ENCODE measurements at places on chromosomes 6 and 20.

DNA sequence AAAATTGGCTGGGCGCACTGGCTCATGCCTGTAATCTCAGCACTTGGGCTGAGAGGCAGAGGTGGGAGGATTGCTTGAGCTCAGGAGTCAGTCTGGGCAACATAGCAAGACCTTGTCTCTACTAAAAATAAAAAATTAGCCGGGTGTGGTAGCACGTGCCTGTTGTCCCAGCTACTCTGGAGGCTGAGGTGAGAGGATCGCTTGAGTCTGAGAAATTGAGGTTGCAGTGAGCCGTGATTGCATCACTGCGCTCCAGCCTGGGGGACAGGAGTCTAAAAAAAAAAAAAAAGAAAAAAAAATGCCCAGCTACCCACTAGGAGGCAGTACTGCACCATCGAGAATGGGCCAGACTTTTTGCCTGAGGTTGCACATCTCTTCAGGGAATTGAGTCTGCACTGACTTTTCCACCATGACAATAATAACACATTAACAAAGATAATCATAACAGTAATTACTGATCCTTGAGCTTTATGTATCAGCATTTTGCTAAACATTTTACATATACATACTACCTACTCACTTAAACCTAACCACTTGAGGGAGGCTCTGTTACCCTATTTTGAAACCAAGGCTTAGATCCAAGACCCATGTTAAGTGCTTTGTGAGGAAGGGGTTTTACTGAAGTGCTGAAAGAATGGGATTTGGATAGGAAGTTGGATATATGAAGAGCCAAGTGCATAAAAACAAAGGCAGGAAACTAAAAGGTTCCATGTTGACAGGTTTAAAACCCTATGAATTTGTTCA, 21.0 kb downstream of the SRSF3 start:
- DNase-seq: no peak

DNA sequence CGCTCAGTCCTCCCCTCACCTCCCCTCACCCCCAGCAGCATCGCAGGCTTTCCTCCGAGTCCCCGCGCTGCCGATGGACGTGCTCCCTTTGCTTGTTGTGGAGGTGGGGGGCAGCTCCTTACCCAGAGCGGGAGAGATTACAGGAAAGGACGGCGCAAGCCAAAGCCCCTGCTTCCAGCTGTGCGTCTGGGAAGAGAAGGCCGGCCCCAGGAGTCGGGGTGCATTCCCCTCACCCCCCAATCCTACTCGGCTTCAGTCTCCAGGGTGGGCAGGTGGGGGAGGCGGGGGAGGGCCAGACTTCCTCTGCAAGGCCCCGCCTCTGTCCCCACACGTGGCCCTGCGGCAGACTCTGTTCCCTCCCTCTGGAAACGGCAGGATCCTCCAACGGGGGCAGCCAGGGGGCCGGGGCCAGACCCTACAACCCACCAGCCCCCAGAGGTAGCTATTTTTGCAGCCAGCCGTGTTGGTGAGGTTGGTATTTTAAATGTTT, 43.6 kb downstream of the NTSR1 start:
- DNase-seq: no peak

- DNase-seq: no peak
Observed at GRCh38 chr6:156350337-156350736, 426.8 kb upstream of the ARID1B start.

DNA sequence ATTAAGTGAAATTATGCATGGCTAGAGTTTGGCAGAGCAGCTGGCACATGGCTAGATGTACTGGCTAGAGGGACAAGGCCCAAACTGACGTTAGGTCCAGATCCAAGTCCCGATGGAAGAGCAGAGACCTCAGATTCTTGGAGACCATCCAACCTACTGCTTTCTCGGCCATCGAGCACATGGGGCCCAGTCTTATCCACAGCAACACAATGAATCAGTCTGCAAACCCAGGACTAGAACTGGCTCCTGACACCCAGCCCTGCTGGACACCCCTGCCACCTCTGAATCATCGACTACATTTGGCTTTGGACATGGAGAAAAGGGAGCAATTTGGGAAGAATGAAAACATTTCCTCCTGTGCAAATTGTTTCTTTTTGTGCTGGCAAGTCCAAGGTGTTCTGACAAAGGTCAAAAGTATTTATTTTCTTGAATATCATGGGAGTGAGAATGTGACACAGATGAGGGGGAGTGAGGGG, 23.9 kb upstream of the YWHAB start:
- no peak for DNase-seq

GRCh38 chr20:45459606-45460005, 9.9 kb upstream of the WFDC2 start:
- DNase-seq: no peak

DNA sequence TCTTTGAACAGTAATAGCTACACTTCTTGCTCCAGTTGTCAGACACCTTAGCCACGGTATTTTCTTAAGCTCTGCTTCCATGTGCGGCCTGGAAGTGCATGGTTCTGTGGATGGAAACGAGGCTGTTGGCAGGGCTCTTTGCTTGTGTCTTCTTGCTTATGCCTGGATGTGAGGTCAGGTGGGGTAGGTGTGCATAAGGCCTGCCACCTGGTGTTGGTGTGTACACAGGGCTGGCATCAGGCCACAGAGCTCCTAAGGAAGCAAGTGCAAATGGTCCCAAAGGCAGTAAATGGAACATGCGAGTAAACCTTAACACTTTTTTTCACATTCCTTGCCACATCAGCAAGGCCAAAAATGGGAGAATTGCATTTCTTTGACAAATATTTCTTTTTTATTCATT, 158.1 kb upstream of the GMDS start:
- no peak for DNase-seq

DNA sequence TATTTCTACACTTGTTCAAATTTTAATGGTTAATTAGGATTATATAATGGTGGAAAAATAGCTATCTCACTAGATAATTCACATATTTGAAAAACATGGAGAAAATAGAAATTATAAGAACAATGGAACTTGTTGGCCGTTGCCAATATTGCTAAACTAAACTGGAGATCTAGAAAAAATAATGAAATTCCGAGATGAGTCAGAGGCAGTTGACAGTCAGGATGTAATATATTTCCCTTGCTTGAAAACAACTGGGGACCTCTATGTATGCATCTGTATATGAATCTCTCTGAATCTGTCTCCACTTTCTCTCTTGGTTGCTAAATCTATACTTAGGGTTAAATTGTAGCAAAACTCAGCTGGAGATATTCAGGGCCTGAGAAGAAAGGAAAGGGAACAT, 1108.2 kb upstream of the GJE1 start:
- DNase-seq: no peak

DNA sequence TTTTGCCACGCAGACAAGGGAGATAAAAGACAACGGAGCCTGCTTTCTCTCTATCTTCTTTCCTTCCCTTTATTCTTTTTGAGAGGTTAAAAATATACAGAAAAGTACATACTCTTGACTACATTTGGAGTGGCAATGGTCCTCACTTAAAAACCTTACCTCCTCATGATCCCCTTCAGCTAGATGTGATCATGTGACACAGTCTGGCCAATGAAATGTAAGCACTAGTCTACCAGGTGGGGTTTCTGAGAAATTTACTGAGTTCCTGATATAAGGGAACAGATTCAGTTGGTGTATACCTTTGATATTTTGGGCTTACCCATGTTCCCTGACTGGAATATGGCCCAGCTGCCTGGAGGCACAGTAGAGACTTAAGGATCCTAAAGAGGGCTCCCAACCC, 165.5 kb upstream of the BEND3 start:
- no peak for DNase-seq

DNA sequence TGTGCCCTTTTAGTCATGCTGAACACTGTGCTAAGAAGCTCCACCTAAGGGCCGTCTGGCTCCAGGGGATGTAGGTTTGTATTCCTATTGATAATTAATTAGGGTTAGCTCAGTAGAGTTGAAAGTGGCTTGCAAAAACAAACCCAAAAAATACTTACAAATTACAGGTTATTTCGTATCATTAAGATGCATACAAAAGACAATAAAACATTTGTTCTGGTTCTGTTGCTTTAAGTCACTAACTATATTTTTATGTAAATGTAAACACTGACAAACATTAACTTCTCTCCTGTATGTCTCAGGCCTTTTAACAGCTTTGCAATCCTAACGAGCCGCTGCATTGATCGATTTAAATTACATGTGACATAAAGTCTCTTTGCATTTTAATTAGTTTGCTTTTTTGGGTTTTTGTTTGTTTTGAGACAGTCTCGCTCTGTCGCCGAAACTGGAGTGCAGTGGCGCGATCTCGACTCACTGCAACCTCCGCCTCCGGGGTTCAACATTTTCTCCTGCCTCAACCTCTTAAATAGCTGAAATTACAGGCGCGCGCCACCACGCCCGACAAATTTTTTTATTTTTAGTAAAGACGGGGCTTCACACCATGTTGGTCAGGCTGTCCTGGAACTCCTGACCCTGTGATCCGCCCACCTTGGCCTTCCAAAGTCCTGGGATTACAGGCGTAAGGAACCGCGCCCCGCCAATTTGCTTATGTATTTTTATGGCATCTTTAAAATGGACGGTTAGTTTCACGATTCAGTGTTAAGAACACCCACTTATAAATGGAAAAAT, 110.9 kb downstream of the HFE start:
- no peak for DNase-seq

GRCh38 chr6:41939176-41939847, 2.3 kb downstream of the CCND3 start:
- peak; percentile 15 for DNase-seq

- no peak for DNase-seq
Observed at GRCh38 chr6:115902436-115902835, 158.3 kb downstream of the FRK start.

DNA sequence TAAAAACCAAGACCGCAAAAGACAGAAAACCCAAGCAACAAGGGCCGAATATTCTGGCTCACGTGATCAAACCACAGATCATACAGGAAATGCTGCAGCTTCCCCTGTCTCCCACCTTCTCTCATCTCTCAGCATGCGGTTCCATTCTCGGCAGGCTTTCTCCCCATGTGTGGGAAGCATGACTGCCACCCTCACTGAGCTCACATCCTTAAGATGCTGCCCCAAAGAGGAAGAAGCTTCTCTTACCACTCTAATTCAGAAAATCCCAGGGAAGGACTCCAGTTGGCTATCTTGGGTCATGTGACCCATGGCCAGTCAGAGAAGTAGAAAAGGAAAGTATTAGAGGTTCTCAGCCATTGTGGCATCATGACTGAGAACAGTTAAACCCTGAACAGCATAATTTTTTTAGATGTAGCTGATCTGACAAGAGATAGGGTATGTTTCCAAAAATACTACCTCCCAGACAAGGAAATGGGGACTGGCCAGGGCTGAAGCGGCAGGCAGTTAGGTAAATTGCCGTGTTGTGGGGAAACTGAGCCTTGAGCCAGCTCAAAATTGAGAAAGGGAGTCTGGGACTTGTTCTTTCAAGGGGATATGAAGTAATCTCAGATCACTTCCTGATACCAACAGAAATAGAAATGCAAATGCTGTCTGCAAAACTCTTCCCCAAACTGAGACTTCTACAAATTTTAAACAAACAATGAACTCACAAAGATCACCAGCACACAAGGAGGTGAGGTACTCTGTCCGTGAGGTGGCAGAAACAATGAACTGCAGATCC, 37.1 kb upstream of the GRM4 start:
- DNase-seq: no peak

DNA sequence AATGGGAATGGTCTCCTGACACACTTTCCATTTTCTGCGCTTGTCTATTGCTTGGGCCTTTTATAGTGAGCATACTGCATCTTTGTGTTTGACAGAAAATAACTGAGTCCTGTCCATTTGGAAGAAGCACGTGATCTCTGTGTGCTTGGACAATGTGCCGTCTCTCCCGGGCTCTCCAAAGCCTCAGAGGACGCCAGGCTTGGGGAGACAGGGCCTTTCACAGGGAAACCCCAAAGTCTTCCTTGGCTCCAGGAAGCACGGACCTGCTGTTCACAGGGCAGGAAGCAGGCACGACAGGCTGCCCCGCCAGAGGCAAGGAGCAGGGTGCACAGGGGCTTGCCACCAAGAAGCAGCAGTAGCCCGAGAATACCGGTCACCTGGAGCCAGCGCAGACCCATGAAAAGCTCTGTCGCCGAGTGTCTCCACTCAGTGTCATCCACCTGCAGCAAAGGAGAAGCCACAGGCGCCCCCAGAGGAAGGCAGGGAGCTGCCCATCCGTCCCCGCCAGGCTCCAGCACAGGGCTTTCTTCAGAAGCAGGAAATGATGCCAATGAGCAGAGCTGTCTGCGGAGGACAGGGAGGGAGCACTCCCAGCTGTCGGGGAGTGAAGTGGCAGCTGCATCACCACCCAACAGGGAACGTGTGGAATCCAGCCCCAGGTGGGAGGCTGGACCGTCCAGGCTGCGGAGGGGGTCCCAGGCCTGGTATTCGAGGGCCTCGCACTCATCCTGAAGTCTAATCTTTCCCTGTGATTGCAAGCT, 135.1 kb downstream of the AGPAT4 start:
- DNase-seq: no peak

DNA sequence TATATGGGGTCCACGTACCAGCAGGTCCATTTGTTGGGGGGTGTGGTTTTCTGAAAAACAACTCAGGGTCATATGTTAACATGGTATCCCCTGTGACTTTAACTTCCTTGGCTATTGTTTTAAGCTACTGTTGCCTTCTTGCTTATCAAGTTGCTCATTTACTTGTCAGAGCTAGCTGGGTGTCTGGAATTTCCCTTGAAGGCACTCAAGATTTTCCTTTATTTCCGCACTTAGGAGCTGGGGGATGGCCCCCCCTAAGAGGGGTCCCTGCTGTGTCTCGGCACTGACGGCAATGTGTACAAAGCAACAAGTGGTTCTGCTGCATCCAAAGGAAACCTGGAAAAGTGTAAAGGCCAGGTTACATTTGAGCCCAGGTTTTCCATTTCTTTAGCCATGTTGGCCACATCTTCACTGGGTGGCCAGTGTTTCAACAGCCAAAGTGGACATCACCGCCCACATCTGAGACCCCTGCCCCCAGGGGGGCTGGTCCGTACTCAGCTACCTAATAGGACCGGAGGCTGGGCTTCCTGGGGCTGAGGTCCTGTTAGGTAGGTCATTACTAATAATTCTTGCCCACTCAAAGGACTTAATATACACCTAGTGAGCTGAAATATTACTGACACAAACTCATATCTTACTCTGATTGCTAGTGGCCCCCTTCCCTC, 24.8 kb upstream of the SYNDIG1 start:
- no peak for DNase-seq

Data from occipital lobe (tissue), 3 donors.